ENCODE measurements at places on chromosomes 3 and 15.

- DNase-seq = no peak
Measured at GRCh38 chr3:21691036-21691435, 60.0 kb downstream of the ZNF385D start.

GRCh38 chr15:70324001-70324974, 226.6 kb upstream of the TLE3 start:
- DNase-seq = no peak

DNA sequence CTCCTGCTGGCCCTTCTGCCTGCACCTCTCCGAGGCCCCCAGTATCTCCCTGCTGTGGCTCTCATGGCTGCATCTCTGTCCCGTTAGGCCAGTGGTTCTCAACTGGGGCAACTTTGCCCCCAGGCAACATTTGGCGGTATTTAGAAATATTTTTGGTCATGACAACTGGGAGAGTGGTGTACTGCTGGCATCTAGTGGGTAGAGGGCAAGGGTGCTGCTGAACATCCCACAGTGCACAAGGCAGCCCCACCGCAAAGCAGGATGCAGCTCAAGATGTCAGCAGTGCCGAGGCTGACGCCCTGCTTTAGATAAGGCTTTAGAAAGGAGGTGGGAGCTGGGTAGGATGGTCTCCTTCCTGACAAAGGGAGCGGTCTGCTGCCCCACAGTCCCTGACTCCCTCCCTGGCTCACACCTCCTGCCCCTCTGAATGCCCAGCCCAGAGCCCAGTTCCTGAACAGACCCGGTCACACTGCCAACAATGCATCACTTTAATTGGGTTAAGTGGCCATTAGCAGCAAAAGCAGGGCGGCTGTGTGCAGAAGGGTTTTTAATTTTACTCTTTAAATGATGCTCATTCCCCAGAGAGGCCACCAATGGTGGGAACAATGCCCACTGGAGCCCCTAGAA, 68.8 kb upstream of the TMEM115 start:
- DNase-seq = no peak

GRCh38 chr3:197219619-197220018, 78.8 kb downstream of the DLG1 start:
- no peak for DNase-seq

- no peak for DNase-seq
Measured at GRCh38 chr3:64848822-64849221, 161.0 kb upstream of the ADAMTS9 start.

DNA sequence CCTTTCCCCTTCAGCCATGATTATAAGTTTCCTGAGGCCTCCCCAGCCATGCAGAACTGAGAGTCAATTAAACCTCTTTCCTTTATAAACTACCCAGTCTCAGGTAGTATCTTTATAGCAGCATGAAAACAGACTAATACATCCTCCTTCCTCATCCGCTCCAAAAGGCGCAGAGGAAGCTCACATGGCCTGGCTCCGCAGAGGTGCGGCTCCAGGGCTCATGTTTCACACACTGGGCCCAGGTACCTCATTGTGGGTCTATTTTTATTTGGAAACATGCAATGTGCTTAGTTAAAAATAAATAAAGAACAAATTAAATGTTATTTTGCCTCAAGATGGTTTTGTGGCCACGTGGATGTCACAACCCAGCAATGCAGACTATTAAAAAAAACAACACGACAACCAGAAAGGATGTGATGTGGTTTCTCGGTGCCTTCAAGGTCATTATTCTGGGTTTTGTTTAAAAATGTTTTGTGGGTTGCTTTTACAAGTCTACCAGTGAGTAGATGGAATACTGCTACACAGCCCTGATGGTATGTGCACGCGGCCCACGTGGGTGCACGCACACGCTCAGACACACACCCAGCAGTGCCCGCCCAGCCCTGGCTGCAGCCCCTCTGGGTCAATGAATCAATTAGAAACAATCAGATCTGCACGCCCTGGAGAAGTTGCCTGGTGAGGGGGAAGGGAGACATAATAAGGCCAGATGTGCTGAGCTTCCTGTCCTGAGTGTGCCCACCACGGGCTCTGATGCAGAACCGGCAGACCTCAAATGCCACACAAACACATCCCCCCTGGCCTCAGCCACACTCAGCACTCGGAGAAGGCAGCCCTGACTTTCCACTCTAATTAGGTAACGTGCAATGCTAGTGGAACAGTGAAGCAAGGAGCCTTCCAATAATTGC, 140.1 kb downstream of the ADAMTS17 start:
- no peak for DNase-seq

- DNase-seq = no peak
Measured at GRCh38 chr3:37015642-37016041, 22.3 kb downstream of the MLH1 start.

GRCh38 chr3:142896201-142896755, 7.4 kb upstream of the PCOLCE2 start:
- no peak for DNase-seq

DNA sequence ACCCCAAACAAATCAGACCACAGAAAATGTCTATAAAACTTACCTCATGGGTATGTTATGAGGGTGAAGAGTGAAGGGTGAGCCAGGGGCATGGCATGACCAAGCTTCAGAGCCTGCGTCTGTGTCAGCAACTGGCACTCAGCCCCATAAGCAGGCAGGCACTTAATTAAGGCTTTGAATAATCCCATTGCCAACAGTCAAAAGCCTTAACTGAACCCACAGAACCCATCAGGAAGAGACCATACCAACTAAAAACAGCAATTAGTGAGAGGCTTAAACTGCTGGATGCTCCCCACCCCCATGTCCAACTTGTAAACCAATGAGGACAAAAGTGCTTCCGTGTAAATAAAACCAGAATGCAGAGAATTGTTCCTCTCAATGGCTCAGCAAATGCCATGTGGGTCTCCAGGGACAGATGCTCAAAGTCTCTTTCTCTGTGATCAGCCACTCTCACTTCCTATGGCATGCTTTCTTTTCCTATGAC, 126.0 kb downstream of the MYLK start:
- DNase-seq = no peak

GRCh38 chr15:100753503-100753902, 126.1 kb upstream of the ALDH1A3 start:
- no peak for DNase-seq

DNA sequence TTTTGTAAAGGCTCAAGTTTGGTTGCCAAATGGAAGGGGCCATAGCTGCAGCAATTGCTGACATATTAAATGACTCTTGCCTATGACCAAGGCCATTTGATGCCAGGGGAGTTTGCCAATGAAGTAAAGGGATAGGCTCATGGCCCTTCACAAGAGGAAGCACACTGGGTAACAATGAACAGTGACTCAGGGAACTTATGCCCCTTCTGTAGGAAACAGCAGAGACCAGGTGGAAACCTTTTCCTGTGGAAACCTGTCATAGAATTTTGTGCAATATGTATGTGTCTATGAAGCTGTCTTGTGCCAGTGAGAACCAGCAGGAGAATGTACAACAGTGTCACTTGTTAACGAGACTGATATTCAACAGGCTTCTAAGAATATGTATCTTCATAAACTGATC, 25.4 kb upstream of the AVEN start:
- no peak for DNase-seq

DNA sequence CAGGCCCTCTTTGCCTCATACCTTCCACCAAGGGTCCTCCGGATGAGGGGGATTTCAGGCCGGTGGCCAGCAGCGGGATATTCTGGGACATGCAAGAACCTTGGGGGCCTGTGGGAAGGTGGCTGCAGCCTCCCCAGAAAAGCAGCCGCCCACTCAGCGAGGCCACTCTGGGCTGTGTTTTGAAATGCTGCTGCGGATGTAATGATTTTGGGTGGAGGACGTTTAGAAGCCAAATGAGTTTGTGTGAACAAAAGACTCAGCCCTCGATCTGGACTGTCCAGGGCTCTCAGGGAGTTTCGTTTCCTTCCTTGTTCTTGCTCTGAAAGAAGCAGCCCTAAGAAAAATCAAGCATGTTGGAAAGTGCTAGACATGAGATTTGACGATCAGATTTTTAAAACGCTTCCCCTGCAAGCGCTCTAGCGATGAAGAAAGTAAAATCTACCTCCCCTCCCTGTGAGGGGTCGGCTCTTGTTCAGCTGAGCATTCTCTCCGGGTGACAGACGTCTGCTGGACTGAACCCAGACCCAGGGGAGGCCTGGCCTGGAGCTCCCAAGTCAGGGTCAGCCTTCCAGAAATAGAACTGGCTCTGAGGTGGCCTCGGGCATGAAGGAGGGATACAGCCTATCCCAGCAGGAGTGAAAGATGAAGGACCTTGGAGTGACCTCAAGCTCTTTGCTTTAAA, 12.9 kb downstream of the HEG1 start:
- no peak for DNase-seq

- no peak for DNase-seq
Measured at GRCh38 chr15:99424131-99424571, 141.6 kb upstream of the MEF2A start.

DNA sequence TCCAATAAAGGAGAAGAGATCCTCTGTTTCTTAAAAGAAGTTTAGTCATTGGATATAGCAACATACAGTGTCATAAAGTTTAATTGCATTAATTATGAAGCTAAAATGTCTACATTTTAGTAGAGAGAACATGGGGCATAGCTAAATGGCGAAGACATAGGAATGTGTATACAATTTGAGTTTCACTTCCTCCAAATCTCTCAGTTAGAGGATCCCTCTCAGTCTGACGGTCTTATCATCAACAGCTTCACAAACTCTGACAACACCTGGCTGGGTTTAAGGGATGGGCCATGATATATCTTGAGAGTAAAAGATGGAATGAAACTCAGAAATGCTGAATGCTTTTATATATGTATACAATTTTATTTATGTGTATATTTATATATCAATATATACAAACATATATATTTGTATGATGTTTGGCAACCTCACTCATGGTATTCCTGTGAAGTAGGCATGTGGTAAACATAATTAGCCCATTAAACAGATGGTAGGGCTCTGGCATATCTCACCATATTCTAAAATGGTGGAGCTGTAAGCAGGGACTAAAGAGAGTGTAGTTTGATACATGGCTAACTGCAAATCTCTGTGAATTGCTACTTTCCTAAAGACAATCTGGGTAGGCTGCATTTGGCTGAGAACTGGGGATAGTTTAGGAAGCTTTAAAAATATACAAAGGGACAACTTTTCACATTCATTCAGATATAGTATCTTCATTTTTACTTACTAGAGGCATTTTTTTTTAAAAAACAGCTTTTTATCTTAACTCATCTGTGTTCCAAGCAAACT, 111.6 kb downstream of the TIGIT start:
- no peak for DNase-seq

GRCh38 chr3:17518189-17519059, 224.0 kb downstream of the TBC1D5 start:
- no peak for DNase-seq

DNA sequence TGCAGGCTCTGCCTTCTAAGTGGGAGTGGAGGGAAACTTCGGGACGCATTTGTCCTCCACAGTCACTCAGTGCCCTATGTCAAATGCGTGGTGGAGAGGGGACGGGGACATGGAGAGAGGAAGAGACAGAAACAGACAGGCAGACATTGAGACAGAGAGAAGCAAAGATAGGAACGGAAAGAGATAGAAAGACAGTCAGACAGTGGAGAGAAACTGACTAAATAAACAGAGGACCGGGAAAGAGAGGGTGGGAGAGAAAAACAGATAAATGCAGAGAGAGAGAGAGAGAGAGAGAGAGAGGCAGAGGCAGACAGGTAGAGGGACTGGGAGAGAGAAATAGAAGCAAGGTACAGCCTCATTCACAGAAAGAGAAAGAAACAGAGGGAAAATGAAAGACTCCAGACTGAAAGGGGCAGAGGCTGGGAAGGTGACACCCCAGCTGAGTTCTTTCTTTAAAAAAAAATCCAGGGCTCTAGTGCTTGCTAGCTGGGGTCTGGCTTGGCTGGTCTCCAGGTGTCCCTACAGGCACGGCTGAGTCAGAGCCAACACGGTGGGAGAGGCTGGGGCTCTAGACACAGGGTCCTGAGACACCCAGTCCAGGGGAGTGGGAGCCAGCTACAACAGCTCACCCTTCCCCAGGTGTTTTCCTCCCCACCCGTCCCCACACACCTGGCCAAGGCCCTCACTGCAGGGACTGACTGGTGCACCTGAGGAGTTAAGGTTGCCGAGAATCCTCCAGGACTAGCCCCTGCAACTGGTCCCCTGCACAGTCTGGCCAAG, 506.1 kb upstream of the PROK2 start:
- no peak for DNase-seq

Measured in HuH-7 (cell line).